Glomerular endothelial cell (primary cell): ENCODE measurements at places on chromosomes 7 and 10. TPM values are rescaled to one million over a fixed set of nuclear protein-coding genes. Genes with fewer than 3 reads are reported as not detected.

The FAM53B gene
- total RNA-seq = 17.0 and 27.2 TPM in 2 replicates

The HOXA9 gene
- 14.8 and 36.1 TPM in 2 replicates for total RNA-seq

The CYP3A5 gene
- 0.10 TPM in 1 of 2 replicates, not detected in the other for total RNA-seq

The C10orf90 gene
- total RNA-seq = not detected in 2 replicates

The AFAP1L2 gene
- total RNA-seq = 3.4 and 8.6 TPM in 2 replicates

The OR6B1 gene
- not detected in 2 replicates for total RNA-seq

The VPS26A gene
- 43.9 and 55.7 TPM in 2 replicates for total RNA-seq

The TSPAN33 gene
- total RNA-seq = 0.18 and 0.68 TPM in 2 replicates

The ANLN gene
- 29.7 and 43.2 TPM in 2 replicates for total RNA-seq

The SVIL gene
- 122 and 126 TPM in 2 replicates for total RNA-seq

The HOXA1 gene
- total RNA-seq = 2.5 and 5.5 TPM in 2 replicates

The MYH16 gene
- total RNA-seq = 0.12 and 1.3 TPM in 2 replicates

The MKX gene
- 0.19 TPM in 1 of 2 replicates, not detected in the other for total RNA-seq

The SAMD8 gene
- total RNA-seq = 19.7 and 29.3 TPM in 2 replicates

The WEE2 gene
- total RNA-seq = not detected in 2 replicates

The PSD gene
- 0.15 and 0.35 TPM in 2 replicates for total RNA-seq

The CRTAC1 gene
- 0.92 and 1.6 TPM in 2 replicates for total RNA-seq

The ZNF438 gene
- total RNA-seq = 6.9 and 9.3 TPM in 2 replicates

The CALML5 gene
- total RNA-seq = not detected in 2 replicates
